ENCODE measurements at places on chromosomes 7 and 10.

- no peak for DNase-seq
Observed at GRCh38 chr10:32971536-32972091, 13.6 kb upstream of the ITGB1 start.

DNA sequence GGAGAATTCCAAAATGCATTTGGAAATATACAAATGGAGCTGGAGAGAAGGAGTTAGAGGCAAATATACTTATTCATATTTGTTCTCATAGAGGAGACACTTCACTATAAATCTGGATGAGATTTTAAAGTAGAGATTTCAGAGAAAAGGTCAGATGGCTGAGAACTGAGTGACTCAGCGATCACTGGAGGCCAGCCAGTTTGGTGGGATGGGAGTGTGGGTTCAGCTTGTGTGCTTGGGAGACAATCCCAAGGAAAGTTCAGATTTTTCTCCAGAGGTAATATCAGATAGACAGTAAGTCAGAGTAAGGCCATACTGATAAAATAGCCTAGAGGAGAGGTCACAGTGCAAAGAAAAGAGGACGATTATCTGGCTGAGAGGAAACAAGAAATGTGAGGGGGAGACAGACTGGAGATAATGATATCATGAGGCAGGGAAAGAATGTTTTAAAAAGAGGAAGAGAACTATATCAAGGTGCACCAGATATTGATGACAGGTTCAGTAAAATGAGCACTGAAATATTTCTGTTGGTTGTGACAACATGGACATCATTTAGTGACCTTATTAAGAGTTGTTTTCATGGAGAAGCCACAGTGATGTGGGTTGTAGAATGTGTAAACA, 67.0 kb downstream of the MDFIC start:
- no peak for DNase-seq

DNA sequence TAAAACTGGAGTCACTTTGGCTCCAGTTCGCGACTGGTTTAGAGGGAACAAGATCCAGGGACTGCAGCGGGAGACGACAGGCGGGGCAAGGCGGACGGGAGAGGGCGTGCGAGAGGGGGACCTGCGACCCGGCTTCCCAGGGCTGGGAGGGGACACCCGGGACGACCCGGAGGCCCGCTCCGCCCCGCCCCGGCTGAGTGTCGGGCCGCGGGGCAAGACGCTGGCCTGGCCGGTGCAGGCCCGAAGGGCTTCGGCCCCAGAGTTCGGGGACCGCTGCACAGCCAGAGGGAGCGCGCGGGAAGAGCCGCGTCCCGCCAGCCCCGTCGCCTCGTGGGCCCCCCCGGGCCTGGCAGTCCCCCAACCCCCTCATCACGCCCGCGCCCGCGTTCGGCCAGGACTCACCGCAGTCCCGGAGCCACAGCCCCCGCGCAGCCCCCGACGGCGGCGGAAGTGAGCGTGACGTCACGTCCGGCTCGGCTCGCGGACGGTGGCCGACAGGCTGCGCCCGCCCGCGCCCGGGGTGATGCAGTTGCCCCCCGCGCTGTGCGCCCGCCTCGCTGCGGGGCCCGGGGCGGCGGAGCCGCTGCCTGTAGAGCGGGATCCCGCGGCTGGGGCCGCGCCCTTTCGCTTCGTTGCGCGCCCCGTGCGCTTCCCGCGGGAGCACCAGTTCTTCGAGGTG, at the start of the genes TUBGCP2 and ZNF511:
TSS of gene TUBGCP2 (minus strand) at position 452 of the 679 bp plus-strand sequence. CDS start 5,931 bp downstream, outside the sequence.
TSS of gene ZNF511 (plus strand) at position 494 of the 679 bp plus-strand sequence. CDS start at position 524, 30 bp downstream.
- DNase-seq, result peak; percentile 93

DNA sequence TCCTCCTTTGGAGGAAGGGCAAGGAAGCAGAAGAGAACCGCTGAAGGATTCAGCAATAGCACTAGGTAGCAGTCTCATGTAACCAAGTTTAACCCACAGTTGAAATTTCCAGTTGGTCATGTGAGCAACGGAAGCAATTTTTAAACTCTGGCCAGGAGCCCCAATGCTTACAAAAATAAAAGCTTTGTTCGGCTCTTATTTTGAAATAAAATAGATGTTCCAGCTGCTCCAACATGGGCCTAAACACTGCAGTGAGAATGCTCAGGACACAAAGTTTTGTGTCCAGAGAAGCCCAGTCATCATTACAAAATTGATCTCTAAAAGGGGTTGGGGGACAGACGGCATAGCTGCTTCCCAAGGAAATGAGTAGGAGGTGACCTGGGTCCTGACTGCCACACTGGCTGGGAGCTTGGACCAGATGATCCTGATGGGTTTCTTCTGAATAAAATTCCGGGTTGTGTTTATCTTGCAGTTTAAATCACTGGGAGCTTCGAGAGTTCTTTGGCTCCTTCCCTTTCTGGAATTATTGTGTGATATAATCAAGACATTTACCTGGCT, 452 bp upstream of the TMEM140 start:
- DNase-seq, result no peak

DNA sequence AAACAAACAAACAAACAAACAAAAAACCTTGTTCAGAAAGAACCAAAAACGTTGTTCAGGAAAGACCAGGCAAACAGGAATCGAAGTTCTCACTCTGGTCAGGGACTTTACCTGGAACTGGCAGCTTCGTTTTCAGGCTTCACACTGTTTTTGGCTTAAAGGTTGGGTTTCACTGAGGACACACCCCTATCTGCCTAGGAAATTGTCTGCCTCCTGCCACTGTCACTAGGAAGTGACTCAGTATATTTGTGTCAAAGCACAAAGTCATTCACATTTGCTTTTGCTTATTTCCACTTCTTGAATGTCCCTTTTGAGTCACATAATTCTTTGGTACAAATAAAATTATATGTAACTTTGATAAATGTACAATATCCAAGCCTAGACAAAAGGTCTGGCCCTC, 37.9 kb downstream of the PNLIPRP3 start:
- DNase-seq, result no peak

- no peak for DNase-seq
Observed at GRCh38 chr10:97336446-97336845, 1.9 kb upstream of the FRAT2 start.

DNA sequence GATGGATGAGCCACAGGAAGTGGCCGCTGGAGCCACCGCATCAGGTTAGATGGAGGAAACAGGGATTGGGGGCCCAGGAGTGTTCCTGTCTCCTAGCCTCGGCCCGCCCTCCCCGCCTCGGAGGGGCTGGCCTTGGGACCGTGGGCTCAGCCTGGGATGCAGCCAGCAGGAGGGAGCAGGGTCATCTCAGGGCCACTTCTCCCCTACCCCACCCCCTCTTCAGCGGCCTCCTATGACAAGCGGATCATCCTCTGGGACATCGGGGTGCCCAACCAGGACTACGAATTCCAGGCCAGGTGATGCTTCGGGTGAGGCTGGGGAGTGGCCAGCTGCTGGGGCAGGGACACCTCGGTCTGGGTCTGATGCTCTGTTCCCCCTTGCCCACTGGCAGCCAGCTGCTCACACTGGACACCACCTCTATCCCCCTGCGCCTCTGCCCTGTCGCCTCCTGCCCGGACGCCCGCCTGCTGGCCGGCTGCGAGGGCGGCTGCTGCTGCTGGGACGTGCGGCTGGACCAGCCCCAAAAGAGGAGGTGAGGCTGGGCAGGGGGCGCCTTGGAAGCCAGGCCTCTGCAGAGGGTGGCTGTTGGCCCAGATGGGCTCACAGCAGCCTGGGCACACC, 4.7 kb downstream of the LRWD1 start:
- DNase-seq, result peak; percentile 59

DNA sequence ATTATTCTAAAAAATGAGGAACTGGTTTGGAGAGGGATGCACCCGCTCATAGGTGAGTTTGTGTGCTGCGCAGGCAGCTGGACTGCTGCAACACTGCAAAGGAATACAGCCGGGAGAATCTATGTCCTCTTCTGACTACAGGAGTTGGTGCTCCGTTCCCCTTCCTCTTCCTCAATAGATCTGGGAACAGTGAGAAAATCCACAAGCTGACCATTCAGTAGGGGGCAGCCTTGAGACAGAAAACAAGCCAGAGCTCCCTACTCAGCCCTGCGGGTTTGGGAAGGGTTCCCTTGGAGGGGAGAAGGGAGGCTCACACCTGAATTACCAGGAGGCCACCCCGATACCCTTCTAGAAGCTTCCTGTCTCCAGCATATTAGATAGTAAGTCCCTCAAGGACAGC, 87.3 kb upstream of the FOXI2 start:
- DNase-seq, result no peak

- no peak for DNase-seq
Observed at GRCh38 chr10:60800918-60801317, 22.6 kb downstream of the CDK1 start.

DNA sequence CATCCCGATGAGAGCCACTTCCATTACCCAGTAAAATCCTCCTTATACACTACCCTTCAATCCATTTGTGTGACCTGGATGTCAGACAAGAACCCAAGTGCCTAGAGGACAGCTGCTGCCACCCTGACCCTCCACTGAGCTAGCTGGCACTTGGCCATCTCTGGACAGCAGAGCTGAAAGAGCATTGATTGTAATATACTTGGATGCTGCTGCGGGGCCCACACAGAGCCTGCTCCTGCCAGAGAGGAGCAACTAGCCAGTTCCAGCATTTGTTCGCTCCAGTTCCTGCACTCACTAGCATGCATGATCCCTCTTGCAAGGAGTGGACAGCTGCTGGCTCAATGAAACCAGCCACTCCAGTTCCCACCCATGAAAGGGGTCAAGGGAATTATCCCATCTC, 8.4 kb upstream of the TMEM254 start:
- DNase-seq, result no peak

- no peak for DNase-seq
Observed at GRCh38 chr7:5173496-5173895, 16.5 kb upstream of the WIPI2 start.

GRCh38 chr7:29146057-29146706, at the start of gene CPVL:
Gene CPVL, minus strand, starts transcription at chr7:29146537. Its CDS starts 25,476 bp downstream, at chr7:29121061.
- DNase-seq, result no peak

Data from natural killer cell treated with Interleukin-12 subunit alpha and Interleukin-12 subunit beta and Interleukin-15 and Interleukin-18, amount 100 ng/mL, for 72 hours (primary cell).